ENCODE measurements at places on chromosomes 5 and 9.

DNA sequence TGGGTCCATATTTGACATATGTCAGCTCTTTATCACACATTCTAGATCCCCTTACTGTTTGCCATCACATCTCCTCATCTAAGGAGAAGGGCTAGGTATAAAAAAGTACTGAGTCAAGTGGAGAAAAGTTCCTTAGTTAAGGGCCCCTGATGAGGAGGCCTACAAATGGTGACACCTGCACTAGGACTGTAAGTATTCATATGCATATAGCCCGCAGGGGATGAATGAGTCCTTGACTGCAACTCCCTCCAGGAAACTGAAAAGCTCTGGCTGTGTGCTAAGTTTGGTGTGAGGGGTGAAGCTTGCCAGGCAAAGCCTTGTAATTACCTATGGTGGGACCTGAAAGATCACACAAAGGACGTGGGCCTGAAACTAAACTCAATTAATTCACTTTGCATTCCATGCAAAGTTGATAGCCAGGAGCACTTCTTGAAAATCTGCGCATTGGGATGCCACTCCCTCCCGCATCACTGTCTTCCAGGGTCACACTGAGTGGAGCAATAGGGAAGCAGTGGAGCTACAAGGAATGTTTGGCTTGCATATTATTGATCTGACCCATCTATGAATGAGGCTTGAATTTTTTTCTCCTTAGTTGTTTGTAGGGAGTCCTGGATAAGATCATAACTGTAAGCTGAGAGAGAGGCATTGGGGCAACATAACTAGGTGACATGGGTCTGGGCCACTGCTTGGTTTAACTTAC, 11.9 kb upstream of the EQTN start:
- no peak for DNase-seq

- no peak for DNase-seq
Measured at GRCh38 chr5:52864884-52865283, 77.2 kb downstream of the ITGA1 start.

GRCh38 chr9:21817176-21817575, 14.7 kb downstream of the MTAP start:
- DNase-seq, result no peak

GRCh38 chr9:122252796-122253195, 11.8 kb downstream of the RBM18 start:
- no peak for DNase-seq

- DNase-seq, result no peak
Measured at GRCh38 chr9:14011799-14012560, 302.0 kb downstream of the NFIB start.

GRCh38 chr5:2556375-2556966, 195.0 kb downstream of the IRX2 start:
- no peak for DNase-seq

DNA sequence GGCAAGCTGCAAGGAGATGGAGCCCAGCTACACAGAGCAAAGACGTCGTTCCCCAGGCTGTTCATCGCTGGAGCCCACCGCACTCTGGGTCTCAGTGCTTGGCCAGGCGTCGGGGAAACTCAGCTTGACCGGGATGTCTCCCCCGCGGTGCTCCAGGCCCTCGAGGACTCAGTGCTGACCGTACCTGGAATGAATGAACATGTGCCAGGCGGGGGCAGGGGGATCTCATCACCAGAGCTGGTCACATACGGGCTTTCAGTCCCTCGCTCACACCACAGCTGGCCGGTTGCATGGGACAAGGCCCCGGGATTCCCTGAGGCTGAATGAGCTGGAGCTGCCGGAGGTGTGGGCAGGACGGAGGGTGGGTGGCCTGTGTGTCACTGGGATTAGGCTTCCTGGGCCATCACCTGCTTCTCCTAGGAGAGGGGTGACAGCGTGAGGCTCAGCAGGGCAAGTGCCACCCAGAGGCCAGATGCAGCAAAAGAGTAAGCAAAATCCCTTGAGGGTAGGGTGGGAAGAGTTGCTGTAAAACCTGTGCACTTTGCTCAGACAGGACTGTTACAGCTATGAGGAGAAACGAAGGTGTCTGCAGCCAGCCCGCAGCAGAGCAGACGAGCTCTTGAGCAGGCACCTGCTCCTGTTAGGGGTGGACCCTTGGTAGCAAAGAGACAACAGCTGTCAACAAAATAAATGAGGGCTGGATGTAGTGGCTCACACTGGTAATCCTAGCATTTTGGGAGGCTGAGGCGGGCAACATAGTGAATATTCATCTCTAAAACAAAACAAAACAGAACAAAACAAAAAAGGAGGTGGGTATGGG, 70.7 kb upstream of the RAPGEF1 start:
- no peak for DNase-seq

- DNase-seq, result no peak
Measured at GRCh38 chr5:79582186-79582585, 30.1 kb upstream of the TENT2 start.

- no peak for DNase-seq
Measured at GRCh38 chr5:22514231-22514630, 338.9 kb downstream of the CDH12 start.

GRCh38 chr9:33840381-33840780, 23.4 kb downstream of the UBE2R2 start:
- DNase-seq, result no peak

DNA sequence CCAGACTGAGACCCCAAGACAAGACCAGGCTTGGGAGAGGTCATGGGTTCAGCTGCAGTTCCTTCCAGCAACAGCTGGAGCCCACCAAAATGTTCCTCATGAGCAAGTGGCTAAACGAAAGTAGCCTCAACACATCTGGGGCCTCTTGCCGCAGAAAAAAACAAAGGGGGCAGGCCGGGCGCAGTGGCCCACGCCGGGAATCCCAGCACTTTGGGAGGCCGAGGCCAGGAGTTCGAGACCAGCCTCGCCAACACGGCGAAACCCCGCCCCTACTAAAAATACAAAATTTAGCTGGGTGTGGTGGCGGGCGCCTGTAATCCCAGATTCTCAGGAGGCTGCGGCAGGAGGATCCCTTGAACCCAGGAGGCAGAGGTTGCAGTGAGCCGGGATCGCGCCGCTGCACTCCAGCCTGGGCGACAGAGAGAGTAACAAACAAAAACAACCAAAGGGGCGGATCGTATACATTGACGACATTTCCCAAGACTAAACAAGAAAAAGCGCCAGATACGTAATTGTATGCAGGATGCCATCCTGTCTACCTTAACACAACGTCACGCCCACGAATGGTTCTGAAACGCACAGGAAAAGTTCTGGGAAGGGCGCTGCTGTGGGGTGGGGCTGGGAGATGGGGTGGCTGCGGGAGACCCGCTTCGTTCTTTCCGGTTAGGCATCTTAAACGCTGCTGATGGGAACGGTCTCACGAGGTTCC, 1.7 kb downstream of the INPP5E start:
- DNase-seq, result no peak

DNA sequence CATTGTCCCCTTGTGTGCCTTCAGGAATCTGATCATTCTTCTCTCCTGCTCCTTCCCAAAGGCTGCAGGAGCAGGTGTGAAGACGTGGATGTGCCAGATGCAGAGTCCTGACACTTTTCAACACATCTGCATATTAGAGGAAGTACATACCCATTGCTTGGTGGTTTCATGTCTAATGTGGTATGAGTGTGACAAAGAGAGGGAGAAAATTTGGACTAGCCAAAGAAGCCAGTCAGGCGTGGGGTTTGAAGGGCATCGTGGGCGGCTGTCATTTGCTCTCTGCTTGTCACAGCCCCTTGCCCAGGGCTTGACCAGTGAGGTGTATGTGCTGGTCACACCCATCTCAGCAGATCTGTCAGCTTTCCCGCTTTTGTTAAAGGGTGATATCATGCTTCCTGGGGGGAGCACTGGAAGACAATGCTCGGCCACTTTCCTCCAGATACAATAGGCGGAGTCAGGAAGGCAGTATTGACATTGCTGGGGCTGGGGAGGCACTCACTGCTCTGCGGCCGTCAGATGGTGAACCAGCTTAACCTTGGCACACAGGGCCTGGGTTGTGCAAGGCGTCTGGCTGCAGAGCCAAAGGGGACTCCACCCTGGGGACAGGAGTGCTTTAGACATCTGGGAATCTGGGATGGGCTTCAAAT, 8.6 kb downstream of the TEK start:
- no peak for DNase-seq

GRCh38 chr9:136627703-136628102, 35.0 kb upstream of the EGFL7 start:
- no peak for DNase-seq

- DNase-seq, result peak; percentile 30
Measured at GRCh38 chr5:111231119-111231518, 6.9 kb downstream of the CAMK4 start.

- DNase-seq, result no peak
Measured at GRCh38 chr9:72843520-72844439, 109.1 kb downstream of the ALDH1A1 start.

- no peak for DNase-seq
Measured at GRCh38 chr5:163531272-163531671, 25.9 kb downstream of the MAT2B start.

GRCh38 chr9:136198605-136199083, 6.3 kb downstream of the LHX3 start:
- DNase-seq, result no peak

DNA sequence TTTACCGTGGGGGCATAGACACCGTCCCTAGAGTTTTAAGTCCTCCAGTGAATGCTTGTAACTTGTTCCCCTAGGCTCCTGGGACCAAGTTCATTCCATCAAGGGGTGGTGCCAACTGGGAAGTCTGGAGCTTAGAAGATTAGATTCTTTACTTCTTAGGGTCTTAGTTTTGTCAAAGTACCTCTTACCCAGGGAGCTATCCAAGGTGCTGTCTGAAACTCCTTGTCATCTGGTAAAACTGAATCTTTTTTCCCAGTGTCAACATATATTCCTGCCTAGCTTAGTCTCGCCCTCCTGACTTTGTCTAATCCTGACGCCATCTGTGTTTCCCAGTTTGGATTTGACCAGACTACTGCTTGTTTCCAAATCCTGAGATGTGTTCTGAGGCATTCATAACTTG, 41.6 kb downstream of the MAMDC2 start:
- DNase-seq, result no peak

DNA sequence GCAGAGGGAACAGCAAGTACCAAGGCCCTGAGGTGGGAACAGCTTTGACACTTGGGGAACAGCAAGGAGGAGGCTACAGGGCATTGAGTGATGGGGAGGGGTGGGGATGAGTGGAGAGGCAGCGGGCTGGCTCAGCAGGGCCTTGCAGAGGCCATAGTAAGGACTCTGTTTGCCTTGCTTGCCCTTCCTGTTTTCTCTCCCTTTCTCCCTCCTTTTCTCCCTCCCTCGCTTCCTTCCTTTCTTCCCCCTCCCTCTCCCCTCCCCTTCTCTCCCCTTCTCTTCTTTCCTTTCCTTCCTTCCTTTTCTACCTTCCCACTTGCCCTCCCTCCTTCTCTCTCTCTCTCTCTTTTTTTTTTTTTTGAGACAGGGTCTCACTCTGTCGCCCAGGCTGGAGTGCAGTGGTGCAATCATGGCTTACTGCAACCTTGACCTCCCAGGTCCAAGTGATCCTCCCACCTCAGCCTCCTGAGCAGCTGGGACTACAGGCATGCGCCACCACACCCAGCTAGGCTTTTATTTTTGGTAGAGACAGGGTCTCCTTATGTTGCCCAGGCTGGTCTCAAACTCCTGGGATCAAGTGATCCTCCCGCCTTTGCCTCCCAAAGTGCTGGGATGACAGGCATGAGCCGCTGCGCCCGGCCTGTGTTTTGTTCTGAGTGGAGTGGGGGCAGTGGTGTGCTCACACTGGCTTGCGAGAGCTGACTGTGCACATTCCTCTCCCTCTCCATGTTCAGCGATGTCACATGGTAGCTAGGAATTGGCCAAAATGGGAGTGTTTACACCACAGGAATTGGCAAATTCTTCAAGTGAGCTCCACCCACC, 17.1 kb downstream of the IER5L start:
- no peak for DNase-seq

GRCh38 chr9:128946571-128947276, 679 bp downstream of the DOLK start:
- DNase-seq, result peak; percentile 38

DNA sequence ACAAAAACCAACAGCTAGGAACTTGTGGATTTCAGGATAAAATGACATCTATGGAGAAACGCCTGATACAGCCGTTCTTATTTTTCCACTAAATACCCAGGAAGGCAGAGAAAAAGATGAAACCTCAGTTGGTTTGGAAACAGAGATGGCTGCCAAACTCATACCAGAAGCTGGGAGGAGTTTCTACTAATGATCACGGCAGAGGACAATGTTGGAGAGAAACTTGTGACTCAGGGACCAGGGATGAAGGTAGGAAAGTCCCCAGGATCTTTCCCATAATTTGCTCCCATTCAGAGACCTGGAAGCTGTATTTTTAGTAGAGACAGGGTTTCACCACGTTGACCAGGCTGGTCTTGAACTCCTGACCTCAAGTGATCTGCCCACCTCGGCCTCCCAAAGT, 187.1 kb upstream of the IER5L start:
- DNase-seq, result no peak

GRCh38 chr9:4375424-4376200, 75.7 kb upstream of the GLIS3 start:
- no peak for DNase-seq

DNA sequence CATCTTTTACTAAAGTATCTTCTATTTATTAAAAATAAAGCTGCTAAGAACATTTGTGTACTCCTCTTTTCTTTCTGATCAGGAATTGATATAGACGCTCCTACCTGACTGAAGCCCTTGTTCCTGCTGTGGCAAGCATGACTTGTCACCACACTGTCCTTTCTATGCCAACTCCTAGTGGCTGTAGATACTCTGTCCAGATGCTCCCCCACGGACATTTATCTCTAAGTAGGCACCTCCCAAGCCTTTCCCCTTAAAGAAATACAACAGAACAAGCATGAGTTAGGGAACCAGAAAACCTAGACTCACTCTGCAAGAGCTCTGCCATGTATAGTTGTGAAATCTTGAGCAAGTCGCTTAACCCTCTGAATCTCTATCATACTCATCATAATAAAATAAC, 53.2 kb downstream of the FAM114A2 start:
- DNase-seq, result no peak

DNA sequence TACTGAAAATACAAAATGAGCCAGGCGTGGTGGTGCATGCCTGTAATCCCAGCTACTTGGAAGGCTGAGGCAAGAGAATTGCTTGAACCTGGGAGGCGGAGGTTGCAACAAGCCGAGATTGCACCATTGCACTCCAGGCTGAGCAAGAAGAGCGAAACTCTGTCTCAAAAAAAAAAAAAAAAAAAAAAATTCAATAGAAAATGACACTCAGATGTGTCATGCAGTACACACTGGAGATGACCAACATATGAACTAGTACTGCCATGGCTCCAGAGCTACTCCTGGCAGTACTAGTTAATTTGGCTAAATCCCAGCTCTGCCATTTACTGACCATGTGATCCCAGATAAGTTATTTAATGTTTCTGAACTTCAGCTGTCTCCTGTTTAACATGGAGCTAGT, 7.3 kb downstream of the ATOX1 start:
- DNase-seq, result no peak

GRCh38 chr5:82097-82496, 9.9 kb upstream of the PLEKHG4B start:
- DNase-seq, result no peak

All from CD4-positive, alpha-beta T cell treated with Interleukin-6 for 4 hours (primary cell).